Effector memory CD8-positive, alpha-beta T cell (primary cell): ENCODE measurements at places on chromosomes 3 and 15.

DNA sequence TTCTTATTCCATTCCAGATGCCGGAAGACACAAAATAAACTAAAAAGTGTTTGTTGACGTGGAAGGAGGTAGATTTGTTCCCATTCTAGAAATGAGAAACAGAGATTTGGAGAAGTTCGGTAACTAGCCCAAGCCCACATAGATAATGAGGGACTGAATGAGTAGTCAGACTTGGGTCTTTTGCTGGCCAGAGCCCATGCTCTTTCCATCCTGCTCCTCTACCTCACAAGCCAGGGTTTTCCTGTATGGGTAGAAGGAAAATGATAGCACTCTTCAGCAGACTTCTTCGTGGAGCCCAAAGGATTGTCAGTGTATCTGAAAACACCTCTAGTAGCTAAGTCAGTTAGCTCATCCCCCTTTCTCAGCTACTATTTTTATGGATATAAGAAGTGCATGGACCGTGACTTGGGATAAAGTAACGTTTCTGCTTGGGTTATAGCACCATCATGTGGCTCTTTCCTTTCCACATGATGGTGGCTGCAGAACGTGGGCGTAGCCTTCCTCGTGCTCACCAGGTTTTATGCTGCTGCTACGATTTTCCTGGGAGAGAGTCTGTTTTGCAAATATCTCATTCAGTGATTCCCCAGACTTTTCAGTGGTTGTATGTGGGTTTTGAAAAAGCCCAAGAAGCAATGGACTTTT is 84.6 kb downstream of the DGKG start:
- DNase-seq: no peak

- DNase-seq: no peak
Measured at GRCh38 chr3:193938613-193939012, 197.3 kb upstream of the HES1 start.

- DNase-seq: peak; percentile 43
Measured at GRCh38 chr15:59138243-59138642, 33.3 kb downstream of the CCNB2 start.

GRCh38 chr3:143207338-143207961 is 87.9 kb downstream of the CHST2 start:
- no peak for DNase-seq

DNA sequence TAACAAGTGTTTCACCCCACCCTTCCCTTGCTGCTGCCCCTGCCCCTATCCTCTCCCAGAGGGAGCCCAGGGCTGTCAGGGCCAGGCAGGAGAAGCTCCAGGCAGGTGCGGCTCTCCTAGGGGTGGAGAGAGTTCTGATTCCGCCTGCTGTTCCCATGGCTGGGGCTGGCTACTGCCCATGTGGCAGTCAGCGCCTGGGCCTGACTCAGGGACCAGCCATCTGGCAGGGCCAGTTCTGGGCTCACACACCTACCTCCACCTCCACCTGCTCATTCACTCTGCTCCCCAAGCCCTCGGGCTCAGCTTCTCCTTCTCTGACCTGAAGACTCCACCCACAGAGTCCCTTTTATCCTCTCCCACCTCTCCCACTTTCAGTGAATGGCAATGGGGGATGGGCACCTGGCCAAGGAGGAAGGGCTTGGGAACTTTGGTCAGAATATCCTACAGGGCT is 23.4 kb downstream of the AMOTL2 start:
- DNase-seq: no peak

DNA sequence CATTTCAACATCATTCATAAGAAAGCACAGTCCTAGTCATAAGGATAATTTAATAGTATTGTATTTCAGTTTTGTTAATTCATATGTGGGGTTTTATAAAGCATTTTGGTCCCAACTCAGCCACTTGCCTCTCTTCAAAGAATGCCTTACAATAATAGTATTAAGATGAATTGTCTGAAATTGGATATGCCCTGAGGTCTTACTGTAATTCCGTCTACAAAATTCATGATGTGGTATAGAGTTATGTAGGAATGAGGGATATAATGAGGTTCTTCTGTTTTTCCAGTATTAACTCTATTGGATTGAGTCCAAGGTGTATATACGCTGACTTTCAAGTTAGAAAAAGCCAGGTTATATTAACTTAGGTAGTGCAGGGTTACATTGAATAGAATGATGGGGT is 177.0 kb downstream of the GOLIM4 start:
- no peak for DNase-seq

DNA sequence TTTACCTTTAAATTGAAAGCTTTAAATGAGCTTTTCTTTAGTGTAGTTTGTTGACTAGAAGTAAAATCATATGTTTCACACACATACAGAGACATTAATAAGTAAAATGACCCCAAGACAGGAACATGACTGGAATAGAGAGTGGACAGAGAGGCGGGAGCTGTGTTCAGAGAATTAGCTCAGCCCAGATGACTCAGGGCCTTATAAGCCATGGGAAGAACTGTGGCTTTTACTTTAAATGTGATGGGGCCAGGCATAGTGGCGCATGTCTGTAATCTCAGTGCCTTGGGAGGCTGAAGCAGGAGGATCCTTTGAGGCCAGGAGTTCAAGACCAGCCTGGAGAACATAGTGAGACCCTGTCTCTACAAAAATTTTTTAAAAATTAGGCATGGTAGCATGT is 26.7 kb downstream of the SACM1L start:
- no peak for DNase-seq

- DNase-seq: no peak
Measured at GRCh38 chr3:59258550-59259260, 208.9 kb upstream of the CFAP20DC start.

GRCh38 chr3:48970586-48970985 is 19.5 kb upstream of the P4HTM start:
- no peak for DNase-seq

- DNase-seq: no peak
Measured at GRCh38 chr3:52679811-52680210, 5.9 kb downstream of the PBRM1 start.

GRCh38 chr15:63439536-63440264 is 58.1 kb upstream of the CA12 start:
- DNase-seq: no peak

GRCh38 chr3:8490079-8490552 is 11.5 kb upstream of the LMCD1 start:
- DNase-seq: no peak
